ENCODE measurements at places on chromosomes 7 and 10.

DNA sequence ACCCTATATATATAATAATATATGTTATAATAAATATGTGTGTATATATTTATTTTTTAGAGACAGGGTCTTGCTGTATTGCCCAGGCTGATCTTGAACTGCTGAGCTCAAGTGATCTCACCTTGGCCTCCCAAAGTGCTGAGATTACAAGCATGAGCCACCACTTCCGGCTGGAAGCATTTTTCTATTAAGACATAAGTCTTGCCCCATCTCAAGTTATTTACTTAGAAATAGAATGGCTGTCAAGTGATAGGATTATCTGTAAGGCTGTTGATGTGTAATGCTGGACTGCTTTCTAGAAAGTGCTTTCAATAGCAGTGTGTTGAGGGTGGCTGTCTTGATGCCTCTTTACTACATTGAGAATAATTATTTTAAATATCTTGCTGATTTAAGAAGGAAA is 65.2 kb downstream of the ZMYND11 start:
- peak; percentile 2 for DNase-seq

- no peak for DNase-seq
Observed at GRCh38 chr10:5679606-5680005, 5.0 kb upstream of the TASOR2 start.

GRCh38 chr7:142880876-142881505 is 4.6 kb downstream of the TRPV6 start:
- DNase-seq, result peak; percentile 55

- DNase-seq, result no peak
Observed at GRCh38 chr7:157851501-157852067, 514.8 kb downstream of the DNAJB6 start.

DNA sequence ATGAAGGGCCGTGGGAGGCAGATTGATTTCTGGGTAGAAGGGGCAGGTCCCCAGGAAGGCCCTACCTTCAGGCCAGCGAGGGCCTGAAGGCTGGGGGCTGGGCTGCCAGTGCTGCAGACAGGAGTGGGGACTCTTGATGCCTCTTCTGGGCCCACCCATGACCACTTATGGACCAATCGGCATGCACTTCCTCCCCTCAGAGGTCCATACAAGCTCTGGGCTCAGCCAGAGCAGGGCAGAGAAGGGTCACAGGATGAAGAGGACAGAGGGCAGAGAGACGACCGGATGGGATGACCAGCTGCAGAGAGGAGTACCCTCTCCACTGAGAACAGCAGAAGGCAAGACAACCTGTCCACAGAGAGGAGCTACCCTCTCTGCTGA is 120.1 kb downstream of the DYNC2I1 start:
- DNase-seq, result no peak

- peak; percentile 20 for DNase-seq
Observed at GRCh38 chr7:51455086-51455485, 138.5 kb upstream of the COBL start.

DNA sequence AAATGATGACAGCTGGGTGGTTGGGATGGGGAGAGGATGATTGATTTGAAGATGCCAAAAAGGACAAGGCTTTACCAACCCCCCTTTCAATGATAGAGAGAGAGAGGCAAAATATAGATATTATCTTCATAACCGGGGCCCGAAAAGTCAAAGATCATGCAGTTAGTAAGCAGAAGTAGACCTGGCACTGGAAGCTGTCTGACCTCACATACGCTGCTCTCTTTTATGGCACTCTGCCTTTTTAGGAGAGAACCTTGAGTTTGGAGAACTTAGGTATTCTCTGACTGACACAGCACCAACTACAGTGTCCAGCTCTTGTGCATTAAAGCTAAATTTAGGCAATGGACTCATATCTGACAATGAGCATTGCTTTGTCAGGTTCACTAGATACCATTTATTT is 30.7 kb downstream of the CNNM2 start:
- no peak for DNase-seq

- no peak for DNase-seq
Observed at GRCh38 chr10:123535386-123535785, 130.8 kb upstream of the GPR26 start.

DNA sequence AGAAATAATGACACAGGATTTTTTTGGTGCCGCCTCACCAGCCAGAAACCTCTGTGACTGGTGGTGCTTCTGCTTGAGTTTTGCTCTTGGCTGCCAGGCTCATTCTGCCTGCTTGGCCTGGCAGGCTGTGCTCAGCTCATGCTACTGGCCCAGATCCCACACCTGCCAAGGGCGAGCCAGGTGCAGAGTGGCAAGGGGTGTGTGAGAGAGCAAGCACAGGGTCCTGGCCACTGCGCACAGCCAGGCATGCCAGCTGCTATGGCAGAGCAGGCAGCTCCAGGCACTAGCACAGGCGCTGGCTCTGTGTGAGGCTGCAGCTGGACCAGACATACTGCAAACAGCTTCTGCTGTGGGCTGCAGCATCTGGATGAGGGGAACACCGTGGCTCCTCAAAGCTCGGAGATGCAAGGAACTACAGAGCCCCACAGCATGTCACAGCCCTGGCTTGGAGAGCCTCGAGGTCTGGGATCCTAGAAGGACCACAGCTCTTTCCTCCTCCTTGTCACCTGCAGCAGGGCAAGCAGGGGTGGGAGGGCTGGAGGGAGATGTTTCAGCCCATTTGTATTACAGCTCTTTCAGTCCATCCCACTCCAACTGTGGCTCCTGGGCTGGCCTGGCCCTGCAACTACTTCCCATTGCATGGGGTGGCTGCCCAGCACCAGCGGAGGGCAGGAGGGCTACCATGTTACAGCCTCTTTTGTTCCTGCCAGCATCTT is 313.4 kb upstream of the SEMA3C start:
- DNase-seq, result no peak

GRCh38 chr7:5695727-5696345 is 85.6 kb downstream of the RNF216 start:
- DNase-seq, result no peak

DNA sequence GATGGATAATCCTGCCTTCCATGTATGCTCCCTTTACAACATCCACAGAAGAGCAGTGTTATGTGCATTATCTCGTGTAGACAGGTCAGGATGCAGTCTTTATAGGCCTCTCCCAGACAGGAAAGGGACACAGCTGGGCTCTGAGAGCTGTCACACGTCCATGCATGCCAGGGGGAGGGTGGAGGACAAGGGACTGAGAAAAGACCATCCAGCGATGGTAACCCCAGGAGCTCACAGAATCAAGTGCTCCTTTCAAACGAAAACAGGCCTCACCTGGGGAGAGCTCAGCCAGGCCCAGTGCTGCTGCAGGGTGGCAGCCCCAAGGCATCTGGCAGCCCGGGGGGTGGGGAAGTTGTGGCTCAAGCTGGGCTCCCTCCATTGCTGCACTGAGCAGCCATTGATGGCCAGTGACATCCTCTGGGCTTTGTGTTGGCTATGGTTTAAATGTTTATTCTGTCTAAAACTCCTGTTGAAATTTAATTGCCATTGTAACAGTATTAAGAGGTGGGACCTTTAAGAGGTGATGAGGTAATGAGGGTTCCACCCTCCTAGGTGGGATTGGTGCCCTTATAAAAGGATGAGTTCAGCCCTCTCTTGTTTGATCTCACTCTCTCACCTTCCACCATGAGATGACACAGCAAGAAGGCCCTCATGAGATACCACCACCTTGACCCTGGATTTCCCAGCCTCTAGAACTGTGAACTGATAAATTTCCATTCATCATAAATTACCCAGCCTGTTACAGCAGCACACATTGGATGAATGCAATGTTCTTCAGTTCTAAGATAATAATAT is 15.7 kb downstream of the JCAD start:
- DNase-seq, result no peak

DNA sequence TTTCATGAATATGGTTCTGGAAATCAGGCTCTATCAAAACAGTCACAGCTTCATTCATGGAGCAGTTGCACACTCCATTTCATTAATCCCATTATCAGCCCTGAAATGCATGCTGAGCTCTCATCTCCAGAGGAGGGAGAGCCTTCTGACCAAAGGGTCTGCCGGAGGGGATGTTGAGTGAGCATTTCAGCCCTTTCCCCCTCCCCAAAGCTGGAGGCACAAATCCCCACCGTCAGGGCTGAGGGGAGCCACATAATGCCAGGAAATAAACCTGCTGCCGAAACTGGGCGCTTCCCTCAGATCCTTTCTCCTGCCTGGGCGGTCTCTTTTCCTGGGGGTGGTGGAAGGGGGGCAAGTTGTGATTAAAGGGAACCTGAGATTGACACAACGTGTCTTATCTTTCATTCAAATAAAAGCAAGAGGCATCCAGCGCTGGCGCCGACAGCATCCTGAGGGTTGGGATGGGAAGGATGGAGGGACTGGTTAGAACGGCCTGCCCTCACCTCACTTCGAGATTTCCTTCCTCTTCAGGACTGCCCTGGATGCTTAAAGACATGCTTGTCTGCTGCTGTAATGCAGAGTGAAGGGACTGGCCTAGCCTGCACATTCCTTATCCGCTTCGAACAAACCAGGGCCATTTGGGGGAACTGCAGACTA is 71.6 kb downstream of the TLL2 start:
- peak; percentile 75 for DNase-seq

- DNase-seq, result no peak
Observed at GRCh38 chr7:23093546-23093945, 12.0 kb upstream of the KLHL7 start.

DNA sequence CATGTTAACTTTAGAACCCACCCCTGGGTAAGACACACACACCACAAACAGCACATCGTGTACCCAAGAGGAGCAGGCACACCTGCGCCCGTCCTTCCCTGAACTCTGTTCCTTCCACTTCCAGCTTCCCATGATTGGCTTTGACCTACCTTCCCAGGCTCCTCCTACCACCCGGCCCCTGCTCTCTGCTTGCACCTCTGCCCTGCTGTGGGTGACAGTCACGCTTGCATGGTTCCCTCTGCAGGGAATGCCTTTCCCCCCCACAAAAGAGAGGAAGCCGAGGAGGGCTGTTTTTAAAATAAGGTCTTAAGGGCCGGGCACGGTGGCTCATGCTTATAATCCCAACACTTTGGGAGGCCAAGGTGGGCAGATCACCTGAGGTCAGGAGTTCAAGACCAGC is 16.4 kb downstream of the SFXN4 start:
- DNase-seq, result no peak

DNA sequence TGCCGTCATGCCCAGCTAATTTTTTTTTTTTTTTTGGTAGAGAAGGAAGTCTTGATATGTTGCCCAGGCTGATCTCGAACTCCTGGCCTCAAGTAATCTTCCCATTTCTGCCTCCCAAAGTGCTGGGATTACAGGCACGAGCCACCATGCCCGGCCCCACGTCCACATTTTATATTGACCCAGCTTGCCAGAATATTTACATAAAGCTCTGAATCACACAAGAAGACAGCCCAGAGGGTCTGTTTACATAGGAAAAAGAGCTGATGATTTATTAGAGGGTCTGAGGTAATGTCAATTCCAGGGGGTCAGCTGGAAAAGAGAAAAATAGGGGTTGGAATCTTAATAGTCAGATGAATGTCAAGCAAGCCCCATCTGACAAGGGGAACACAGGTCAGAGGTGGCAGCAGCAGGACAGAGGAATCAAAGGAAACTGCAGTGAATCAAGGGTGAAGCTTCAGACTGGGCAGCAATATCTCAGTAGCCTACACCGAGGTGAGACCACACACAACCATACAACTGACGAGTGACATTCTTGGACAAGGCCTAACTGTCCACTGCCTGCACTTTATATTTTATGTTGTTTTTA is 15.8 kb upstream of the SLF2 start:
- peak; percentile 34 for DNase-seq

DNA sequence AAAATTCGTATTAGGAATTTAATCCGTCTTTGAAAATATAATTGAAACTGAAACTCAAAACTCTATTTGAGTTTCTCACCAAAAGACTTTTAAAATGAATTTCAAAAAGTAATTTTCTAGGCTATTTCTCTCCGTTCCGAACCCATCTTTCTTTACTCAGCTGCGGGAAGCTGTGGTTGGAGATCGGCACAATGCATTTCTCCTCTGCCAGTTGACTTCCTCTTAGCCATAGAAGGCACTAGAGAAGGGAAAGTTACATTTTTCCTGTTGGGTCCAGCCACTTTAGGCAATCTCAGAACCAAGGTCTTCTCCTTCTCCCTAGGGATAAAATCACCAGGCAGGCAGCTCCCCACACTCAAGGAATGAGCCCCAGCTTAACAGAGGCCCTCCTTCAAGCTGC is 133.6 kb upstream of the COL1A2 start:
- DNase-seq, result no peak

- peak; percentile 39 for DNase-seq
Observed at GRCh38 chr10:68561865-68562649, 1.9 kb downstream of the TET1 start.

DNA sequence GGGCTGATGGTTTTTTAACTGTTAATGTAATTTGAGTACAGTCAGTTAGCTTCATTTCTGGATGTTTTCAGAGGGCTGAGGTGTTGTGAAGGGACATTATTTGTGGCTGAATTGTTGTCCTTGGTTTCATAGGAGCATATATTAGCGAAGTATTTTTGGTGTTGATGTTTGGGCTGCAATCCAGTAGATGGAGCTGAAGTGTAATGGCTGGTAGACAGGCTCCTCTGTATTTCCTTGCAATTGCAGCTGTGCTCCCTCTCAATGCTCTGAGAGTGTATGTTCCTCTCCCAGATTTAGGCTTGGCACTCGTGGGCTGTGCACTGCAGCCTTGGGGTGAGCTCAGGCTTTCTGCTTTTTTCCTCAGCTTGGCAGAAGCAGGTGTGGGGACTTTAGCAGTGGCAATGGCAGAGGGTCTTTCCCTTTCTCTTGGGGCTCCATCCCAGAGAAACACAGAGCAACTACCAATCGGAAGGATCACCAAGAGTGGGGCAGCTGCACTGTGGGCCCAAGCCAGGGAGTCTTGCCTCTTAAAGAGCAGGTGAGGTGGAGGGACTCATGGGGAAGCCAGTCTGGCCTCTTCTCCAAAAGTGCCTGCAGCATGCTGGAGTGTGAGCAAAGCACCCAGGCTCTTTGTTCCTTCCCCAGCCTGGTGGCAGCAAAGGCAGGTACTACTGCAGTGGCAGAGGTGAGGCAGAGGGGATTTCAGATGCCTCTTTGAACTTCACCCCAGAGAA is 544.4 kb downstream of the SH2D4B start:
- DNase-seq, result peak; percentile 19

- no peak for DNase-seq
Observed at GRCh38 chr7:37440738-37441385, 7.8 kb downstream of the ELMO1 start.

DNA sequence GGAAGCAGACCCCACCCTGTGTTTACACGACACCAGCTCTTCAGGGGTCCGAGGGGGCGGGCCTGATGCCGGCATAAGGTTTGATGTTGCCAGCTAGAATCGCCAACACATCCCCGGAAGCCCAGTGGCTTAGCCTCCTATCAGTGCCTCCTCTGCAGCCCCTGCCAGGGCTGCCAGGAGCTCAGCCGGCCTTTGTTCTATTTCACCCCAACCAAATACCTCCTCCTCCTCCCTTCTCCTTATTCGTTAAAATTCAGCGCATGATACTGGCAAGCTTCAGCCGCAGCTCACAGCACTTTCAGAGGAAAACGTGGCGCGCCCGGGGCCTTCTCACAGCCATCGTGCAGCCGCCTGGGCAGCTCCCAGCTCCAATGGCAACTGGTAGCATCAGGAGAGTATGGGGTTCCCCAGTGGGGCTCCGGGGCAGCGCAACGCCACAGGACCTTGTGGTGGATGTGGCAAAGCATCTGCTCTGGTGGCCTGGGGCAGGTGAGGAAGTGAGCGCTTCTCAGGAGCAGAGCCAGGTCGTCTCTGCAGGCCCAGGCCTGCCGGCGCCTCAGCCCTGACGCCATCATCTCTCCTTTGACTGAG is 176.4 kb upstream of the RHEB start:
- DNase-seq, result no peak

Data from NCI-H82 (cell line).